GOT3 (cell line): ENCODE measurements at places on chromosomes 1 and 21.

GRCh38 chr1:151537112-151537511 lies 3.0 kb upstream of the TUFT1 start:
- DNase-seq = no peak

DNA sequence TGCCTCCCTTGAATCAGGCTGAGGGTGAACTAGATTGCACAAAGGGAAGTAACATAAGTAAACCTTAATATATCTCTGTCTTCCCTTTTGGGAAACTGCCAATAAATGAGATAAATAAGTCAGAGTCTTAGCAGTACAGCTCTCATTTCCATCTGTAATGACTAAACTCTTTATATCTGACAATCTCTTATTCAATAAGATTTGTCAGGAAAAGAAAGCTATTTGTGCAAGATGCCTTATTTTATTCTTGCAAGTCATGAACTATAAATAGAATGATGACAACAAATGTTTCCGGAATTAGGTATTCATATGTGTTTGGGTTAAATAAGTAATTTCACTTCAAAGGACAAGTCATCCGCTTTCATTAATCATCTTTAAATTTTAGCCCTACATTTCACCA lies 229.2 kb downstream of the PTGER3 start:
- no peak for DNase-seq

GRCh38 chr1:66331658-66332547 lies 202.1 kb upstream of the SGIP1 start:
- peak; percentile 32 for DNase-seq

GRCh38 chr1:8070381-8070811 lies 44.3 kb upstream of the ERRFI1 start:
- no peak for DNase-seq

DNA sequence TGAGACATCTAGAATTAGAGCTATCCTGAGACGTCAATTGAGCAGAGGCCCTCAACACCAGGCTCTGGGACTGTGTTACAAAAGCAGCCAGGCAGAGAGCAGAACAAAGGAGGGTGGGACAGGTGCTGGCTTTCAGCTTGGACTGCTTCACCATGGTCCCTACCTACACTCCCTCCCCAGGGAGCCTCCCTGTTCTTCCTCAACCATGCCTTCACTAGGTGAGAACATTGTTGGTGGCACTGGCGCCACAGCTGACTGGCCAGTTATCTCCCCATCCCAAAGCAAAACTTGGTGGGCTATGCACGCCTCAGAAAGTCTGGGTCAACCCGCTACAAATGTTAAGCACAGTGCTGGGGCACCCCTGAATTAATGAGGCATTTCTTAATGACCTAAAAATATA lies 87.8 kb downstream of the NMNAT2 start:
- DNase-seq = no peak

DNA sequence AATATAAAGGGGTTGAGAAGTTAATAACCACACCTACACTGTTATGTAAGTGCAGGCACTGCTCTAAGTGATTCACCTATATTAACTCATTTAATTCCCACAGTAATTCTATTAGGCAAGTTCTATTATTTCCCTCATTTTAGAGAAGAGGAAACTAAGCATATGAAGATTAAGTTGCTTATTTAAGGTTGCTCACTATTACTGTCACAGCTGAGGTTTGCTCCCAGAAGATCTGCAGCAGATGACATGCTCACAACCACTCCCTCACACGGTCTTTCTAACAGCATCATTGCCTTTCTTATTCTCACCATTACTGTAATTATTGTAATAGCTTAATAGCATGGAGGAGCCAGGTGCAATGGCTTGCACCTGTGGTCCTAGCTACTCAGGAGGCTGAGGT lies 196.4 kb upstream of the GREM2 start:
- no peak for DNase-seq

GRCh38 chr21:14748662-14749061 lies 202.5 kb upstream of the SAMSN1 start:
- DNase-seq = no peak

GRCh38 chr1:32791881-32792280 lies 25.3 kb downstream of the YARS1 start:
- DNase-seq = no peak

DNA sequence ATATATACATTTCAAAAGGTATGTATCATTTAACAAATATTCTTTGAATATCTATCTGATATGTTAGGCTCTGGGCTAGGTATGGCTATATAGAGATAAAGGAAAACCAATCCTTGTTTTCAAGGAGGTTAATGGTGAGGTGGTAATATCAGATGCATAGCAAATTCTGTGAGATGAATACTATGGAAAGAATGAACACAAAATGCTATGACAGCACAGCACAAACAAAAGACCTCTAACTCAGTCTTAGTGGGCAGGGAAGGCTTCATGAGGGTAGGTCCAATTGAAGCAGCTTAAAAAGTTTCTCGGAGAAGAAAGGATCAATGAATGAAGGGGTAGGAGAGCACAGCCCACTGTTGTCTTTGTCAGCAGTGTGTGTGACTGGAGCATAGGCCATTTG lies 27.2 kb downstream of the FASLG start:
- no peak for DNase-seq

- DNase-seq = no peak
Measured at GRCh38 chr1:234107416-234108021, 203.0 kb downstream of the SLC35F3 start.

GRCh38 chr21:41656946-41657525 lies 109.8 kb downstream of the RIPK4 start:
- DNase-seq = no peak

DNA sequence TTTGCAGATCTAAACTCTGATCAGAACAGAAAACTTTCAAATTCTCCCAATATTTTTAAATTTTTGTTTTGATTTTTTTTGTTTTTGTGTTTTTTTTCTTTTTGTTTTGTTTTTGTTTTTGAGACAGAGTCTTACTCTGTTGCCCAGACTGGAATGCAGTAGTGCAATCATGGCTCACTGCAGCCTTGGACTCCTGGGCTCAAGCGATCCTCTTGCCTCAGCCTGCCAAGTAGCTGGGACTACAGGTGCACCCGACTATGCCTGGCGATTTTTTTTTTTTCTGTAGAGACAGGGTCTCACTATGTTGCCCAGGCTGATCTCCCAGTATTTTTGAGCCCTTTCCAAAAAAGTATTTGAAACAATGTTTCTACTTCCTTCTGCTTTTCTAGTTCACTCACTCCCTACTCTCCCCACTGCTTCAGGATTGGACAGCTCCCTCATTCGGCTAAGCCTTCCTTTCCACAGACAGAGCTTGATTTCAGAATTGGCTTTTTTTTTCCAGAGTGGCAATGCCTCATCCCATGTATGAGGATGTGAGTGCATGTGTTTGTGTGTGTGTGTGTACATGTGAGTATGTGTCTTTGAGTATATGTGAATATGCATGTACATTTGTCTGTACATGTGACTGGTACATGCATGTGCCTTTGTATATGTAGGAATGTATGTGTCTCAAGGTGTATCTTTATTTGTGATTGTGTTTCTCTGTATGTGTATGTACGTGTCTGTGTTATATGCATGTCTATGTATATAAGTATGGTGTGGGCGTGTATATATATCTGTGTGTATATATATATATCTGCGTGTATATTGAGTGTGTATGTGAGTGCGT lies 11.9 kb downstream of the LHX4 start:
- no peak for DNase-seq

- no peak for DNase-seq
Measured at GRCh38 chr1:110787328-110788071, 85.4 kb upstream of the CD53 start.

DNA sequence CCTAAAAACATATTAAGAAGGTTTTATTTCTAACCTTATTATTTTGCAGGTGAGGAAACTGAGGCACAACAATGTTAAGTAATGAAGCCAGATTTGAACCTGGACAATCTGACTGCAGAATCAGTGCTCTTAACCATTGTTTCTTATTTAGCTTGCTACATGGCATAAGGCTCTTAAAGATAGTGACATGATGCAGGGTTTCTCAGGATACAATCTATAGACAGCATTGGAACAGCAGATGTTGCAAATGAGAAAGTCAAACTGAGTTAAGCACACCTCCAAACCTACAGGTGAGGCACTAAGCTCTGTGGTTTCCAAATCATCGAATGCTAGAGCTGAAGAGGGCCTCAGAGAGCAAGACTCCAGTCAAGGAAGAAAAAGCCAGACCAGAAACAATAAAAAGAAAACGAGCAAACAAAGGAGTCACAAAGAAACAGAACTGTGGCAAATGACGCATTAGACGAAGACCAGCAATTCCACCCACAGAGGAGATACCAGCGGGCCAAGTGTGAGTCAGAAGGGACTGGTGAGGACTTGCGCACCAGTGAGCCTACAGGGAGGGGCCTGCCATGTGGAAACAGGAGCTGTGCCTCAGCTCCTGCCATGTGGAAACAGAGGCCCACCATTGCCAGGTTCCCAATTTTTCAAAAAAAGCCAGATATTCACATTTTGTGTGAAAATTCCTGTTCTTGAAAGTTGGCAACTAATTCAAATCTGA lies 14.4 kb downstream of the CD58 start:
- no peak for DNase-seq

DNA sequence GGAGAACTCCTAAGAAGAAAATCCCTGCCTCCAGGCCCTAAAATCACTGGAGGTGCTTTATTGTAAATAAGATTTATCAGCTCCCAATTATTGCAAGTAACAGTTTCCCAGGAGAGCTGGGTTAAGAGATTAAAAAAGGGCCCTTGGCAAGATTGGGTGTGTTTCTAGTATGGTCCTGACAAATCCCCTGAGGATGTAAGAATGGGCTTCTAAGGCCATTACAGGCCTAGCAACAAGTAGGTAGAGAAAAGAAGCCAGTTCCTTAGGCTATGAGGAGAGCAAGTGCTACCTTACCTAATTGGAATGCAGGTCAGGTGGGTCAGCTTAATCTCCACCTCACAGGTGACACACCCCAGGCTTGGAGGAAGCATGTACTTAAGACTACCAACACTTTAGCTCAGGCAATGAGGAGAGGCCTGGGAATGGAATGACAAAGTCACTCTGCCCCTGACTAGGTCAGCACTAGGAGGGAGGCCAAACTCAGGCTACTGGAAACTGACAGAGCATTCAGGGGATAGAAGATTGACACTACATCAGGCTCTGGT lies 6.8 kb upstream of the OTUD7B start:
- DNase-seq = no peak

DNA sequence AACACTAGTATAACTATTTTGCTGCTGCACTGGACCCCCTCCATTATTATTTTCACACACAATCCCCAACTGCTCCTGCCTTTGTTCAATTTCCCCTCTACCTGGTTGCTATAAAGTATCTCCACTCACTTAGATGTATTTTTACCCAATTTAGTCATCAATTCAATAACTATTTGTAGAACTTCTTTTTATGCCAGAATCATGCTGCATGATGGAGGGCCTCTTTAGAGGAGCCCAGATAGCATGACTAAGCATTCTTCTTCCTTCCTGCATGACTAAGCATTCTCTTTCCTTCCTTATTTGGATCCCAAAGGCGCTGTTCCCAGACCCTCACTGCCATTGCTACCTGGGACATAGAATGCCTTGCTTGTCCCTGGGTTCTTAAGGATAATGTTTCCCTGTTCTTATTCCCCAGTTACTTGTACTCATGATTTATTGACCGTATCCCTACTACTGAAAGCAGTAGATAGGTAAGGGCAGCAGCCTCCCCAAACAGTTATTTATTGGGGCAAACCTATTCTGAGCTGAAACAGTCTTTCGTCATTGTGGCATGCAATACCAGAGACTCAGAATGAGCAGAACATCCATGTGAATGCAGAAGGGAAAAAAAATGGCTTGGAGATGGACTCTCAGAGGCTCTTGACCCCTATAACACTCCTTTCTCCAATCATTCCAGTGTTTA lies 89.3 kb upstream of the AKT3 start:
- DNase-seq = no peak

DNA sequence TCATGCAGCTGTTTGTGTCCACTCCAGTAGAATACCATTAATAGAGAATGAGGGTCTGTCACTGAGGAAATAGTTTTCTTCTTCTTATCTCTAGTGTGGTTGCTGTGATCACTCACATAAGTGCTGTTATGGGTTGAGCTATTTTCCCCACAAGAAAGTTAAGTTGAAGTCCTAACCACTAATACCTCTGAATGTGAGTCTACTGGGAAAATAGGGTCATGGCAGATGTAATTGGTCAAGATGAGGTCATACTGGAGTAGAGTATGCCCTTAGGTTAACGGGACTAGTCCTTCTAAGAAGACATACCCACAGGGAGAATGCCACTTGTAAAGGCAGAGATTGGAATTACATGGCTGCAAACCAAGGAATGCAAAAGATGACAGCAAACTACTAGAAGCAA lies 70.5 kb upstream of the COL24A1 start:
- no peak for DNase-seq

- DNase-seq = no peak
Measured at GRCh38 chr1:62335656-62336055, 16.4 kb upstream of the KANK4 start.

DNA sequence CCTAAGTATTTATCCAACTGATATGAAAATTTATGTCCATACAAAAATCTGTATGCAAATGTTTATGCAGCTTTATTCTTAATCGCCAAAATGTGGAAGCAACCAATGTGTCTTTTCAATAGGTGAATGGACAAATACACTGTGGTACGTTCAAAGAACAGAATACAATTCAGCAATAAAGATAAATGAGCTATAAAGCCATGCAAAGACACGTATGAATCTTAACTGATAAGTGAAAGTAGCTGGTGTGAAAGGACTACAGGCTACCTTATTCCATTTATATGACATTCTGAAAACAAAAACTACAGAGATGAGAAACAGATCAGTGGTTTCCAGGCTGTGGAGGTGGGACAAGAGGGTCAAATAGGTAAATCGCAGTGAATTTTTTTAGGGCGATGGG lies 419.6 kb upstream of the B3GALT2 start:
- DNase-seq = no peak

GRCh38 chr1:90400131-90400530 lies 317.0 kb downstream of the BARHL2 start:
- DNase-seq = no peak

DNA sequence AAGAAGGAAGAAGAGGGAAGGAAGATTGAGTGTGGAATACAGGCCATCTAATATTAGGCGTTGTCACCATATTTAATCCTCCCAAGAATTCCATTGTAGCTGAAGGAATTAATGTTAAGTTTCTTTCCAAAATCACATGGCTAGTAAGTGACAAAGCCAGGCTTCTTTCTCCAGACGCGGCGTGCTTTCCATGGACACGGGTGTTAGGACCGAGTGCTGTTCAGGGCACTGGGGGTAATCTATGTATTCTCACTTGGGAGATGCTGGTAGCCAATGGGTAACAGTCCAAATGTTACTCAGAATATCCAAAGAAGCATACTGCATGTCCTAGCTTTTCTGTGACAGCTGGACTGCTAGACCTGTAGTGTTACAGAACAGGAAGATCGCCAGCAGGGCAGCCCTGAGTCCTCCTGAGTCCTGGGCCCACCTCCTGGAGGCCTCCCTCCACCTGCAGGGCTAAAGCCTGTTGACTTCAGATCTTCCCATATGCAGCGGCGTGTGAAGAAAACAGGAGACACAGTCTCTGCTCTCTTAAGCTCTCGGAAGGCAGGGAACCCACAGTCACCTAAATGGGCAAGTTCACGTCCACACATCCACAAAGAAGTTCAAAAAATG lies 5.3 kb downstream of the IGSF9 start:
- no peak for DNase-seq

- DNase-seq = no peak
Measured at GRCh38 chr21:14244911-14245310, 29.0 kb downstream of the RBM11 start.

DNA sequence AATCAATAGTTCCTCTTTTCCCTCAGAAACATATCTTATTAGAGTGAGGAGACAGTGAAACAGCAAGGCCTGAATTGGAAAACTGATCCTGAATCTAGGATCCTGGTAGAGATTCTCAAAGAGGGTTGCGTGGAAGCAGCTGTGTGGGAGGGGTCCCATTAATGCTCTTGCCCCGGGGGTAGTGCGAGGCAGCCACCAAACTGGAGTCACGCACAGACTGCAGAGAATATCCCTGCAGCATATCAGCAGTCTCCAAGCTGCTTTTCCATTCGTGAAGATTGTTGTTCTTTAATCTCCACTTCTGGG lies 150.1 kb downstream of the DISC1 start:
- DNase-seq = no peak
